ENCODE measurements at places on chromosomes 5 and 9.

GRCh38 chr5:150489360-150490295, 18.3 kb upstream of the NDST1 start:
- DNase-seq, result no peak

DNA sequence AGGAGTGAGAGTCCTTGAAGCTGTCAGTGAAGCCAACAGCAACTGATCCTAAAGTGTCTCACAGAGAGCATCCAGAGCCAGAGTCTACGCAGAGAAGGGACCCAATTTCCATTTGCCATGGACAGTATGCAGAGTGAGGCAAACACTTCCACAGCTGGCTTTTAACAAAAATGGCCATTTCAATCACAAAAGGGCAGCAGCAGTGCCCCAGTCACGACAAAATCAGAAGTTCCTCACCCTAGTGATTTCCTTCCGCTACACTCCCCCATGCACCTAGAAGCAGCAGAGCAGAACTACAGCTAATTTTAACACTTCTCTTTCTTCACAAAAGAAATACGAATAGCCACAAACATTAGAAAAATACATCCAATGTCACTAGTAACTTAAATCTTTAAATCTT, 27.9 kb downstream of the FBXW11 start:
- no peak for DNase-seq

DNA sequence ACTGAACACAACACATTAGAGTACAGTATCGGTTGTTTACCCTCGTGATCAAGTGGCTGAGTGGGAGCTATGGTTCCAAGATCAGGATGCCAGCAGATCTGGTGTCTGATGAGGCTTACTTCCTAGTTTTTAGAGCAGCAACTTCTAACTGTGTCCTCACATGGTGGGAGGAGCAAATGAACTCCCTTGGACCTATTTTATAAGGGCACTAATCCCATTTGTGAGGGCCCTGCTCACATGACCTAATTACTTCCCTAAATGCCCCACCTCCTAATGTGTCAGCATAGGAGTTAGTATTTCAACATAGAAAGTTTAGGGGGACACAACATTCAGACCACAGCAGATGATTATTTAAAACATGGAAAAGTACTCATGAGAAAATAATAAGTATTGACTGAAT, 111.8 kb downstream of the GCNT1 start:
- DNase-seq, result no peak

DNA sequence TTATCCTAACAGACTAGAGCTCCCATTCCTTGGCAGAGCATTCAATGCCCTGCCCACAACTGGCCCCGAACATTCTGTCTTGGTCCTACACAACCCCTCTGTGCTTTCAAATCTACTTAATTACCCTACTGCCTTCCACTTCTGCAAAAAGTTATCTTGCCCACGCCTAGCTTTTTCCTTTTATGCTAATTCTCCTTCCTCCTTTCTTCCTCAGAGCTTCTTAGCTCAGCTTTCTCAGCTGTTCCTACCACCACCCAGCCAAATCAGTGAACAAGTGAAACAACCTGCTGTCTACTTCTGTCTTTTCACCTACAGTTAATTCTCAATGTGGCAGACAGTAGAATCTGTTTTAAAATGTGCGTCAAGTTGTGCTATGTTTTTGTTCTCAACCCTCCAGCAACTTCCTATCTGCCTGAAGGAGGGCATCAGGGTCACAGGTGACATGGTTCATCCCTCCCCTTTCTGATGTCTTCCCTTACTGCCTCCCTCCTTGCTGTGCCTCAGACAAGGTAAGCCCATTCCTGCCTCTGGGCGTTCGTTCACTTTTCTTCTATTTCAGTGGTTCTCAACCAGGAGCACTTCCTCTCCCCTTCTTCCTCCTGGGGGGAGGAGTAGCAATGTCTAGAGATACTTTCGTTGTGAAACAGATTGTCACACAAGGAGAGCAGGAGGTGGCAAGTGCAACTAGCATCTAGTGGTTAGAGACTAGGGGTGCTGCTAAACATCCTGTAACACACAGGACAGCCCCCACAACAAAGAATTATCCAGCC, 1.3 kb upstream of the REEP5 start:
- DNase-seq, result no peak

DNA sequence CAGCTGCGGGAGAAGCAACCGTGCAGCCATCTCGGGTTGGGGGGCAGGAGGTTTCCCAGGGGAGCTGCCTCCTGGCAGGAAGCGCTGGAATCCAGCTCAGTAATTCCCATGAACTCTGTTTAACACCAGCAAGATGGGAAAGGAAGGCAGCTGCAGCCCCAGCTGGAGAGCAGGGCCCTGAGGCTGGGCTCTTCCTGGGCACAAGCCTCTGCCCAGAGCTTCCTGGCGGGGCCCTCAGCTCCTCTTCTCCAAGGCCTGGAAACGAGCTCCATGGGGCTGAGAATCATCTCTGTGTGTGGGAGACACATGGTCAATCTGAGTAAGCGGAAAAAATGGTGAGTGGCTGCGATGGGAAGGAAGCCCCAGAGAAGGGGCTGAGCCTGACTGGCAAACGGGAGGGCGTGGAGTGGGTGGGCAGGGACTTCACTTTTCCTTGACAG, 6.3 kb downstream of the MRPL36 start:
- no peak for DNase-seq

GRCh38 chr5:137398154-137398553, 101.0 kb downstream of the SPOCK1 start:
- DNase-seq, result no peak

GRCh38 chr9:134217431-134218210, 53.3 kb upstream of the RNU6ATAC start:
- no peak for DNase-seq

DNA sequence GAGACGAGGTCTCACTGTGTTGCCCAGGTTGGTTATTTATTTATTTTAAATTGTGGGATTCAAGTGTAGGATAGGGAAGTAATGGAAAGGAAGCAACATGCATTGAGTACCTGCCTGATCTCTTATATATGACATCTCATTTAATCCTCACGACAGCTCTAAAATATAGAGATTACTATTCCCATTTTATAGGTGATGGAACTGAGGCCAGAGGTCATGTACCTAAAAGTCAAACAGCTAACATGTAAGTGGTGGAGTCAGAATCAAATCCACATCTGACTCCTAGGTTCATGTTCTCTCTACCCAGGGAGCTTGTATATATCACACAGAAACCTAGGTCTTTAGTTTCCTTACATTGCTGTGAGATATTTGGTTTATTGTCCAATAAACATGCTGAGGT, 26.1 kb upstream of the MATR3 start:
- no peak for DNase-seq
